NT2/D1 (cell line): ENCODE measurements at places on chromosomes 11 and 22.

DNA sequence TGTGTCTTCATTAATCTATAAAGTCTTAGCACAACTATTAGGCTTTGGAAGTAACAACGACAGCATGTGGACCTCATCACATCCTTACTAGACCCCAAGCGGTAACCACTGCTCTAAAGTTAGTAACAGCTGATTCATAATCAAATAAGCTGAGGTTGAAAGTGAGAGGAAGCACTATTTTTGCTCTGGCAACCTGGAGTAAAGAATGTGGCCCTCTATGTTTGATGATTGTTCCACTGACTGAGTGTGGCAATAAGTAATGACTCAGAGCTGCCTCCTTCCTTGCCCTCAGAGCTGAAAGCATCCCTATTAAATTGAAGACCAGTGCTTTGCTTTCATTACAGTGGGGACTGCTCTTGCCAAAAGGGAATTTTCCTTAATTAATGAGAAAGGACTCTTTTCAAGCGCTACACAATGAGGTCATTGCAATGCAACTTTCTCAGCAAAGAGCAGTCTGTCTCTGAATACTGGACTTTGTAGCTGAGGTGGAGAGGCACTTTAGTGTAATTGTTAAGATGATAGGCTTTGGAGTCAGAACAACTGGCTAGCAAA lies 906.1 kb upstream of the RAG2 start:
- DNase-seq, result no peak

GRCh38 chr22:39024519-39025308 lies 3.8 kb downstream of the APOBEC3D start:
- DNase-seq, result no peak

DNA sequence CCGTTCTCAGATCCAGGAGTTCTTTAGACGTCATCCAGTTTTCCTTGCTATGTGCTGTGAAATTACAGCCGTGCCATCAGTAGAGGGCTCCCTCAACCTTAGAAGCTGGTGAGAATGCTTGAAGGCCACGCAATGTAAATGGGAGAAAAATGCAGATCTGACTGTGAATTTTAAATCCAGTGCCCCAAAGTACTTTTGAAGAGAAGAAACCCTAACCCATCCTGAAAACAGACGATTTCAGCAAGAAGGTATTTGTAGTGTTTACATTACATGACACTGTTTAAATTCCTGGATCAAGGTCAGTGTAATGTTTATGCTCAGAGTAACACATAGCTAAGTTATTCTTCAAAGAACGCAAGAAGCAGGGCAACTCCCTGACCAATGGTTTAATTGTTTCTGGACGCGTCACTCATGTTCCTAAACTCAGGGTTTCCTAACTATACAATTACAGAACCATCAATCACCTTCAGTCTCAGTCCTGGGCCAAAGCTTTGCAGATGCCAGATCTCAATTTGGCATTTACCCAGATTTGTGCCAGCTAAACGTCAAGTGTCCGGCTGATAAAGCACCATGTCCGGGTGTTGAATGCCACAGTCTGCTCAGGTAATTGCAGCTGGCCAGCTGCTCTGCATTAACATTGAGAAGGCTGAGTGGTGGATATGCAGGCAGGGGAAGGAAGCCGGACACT lies 38.2 kb downstream of the ADAMTS8 start:
- DNase-seq, result no peak

DNA sequence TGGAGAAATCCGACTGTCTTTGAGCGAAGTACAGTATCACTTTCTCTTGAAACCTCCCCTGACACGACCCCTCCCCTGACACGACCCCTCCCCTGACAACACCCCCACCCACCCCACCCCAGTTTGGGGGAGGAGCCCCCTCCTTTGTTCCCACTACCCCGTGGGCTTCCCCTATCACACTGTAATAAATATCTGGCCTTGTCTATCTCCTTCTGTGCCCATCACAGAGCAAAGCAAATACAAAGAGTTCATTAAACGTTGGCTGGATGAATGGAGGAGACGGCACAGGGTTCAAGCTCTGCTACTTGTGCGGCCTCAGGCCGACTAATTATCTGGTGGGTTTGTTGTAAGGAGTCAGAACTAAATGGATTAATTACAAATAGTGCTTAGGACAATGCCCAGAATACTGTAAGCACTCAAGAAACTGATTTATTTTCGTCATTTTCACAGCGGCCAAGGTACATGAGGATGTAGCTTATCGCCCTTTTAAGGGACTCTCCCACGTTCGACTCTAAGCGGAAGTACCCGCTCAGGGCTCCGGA lies 628 bp upstream of the GGA1 start:
- no peak for DNase-seq
